D721Med (cell line): ENCODE measurements at places on chromosomes 5 and 9.

GRCh38 chr9:3238236-3238635 lies 287.6 kb downstream of the RFX3 start:
- DNase-seq = no peak

- no peak for DNase-seq
These were observed 16.7 kb upstream of the COMMD10 start for GRCh38 chr5:116068028-116068632.

DNA sequence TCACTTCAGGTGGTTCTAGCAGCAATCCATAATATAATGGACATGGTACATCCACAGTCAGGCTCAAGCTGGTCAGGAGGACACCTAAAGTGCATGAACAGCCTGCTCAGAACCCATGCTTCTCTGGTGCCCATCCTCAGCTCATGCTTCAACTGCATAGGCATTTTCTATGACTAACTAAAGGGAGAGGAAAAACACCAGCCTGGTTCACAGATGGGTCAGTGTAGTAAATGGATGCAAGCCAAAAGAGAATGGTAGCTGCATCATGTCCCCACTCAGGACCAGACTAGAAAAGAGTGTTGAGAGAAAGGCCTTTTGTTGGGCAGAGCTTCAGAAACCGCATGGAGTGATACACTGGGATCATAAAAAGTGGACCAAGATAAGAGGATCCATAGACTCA lies 556.6 kb downstream of the TLE1 start:
- DNase-seq = no peak

GRCh38 chr9:20740929-20741582 lies 57.0 kb downstream of the FOCAD start:
- no peak for DNase-seq

DNA sequence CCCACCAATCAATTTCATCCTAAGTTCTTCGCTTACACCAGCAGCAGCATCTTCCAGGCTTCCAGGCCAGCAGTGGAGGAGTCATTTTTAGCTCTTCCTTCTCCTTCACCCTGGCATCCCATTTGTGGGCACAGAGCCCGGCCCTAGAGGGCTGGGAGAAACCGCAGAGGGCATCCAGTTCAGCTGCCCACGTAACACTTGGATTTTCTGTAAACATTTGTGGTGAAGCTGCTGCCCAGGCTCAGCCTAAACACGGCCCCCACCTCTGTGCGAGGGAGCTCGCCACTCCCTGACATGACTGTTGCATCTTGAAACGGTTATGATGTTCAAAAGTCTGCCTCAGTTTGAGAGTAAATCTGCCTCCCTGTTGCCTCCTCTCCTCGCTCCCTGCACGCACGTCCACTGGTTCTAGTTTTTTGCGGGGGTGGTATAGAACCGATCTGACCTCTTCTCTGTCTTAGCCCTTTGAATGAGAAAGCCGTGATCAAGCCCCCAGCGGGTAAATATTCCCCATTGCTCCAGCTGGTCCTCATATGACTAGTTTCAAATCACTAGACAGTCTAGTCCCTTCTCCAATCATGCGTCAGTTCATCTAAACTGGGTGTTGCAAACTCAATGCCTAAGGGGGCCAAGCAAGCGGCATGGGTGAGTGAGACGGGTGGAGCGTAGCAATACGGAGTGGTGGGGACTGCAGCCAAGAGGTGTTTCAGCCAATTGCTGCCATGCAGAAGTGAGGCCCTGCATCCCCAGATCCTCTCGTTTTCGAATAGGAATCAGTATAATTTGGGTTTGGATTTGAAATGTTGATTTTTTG lies 34.9 kb upstream of the N4BP3 start:
- no peak for DNase-seq
